Temporal lobe (tissue), 4 donors: ENCODE measurements at places on chromosomes 4 and X. TPM values are rescaled to one million over a fixed set of nuclear protein-coding genes. Genes with fewer than 3 reads are reported as not detected.

RTL9 gene
- 0.25 TPM for total RNA-seq

LIMCH1 gene
- 117 TPM for total RNA-seq

NCBP2L gene
- total RNA-seq, result not detected

SLC7A11 gene
- total RNA-seq, result 31.5 TPM

HMX1 gene
- 0.74 TPM for total RNA-seq

KLHL4 gene
- 36.1 TPM for total RNA-seq

BEX4 gene
- total RNA-seq, result 77.2 TPM

DRD5 gene
- total RNA-seq, result 0.74 TPM

ANKRD50 gene
- 99.6 TPM for total RNA-seq

NOX1 gene
- total RNA-seq, result not detected
